ENCODE measurements at places on chromosomes 13 and 19. TPM values are rescaled to one million over a fixed set of nuclear protein-coding genes. Genes with fewer than 3 reads are reported as not detected.

The ZNF177 gene
- total RNA-seq, result 0.26 TPM

GRCh38 chr13:87123987-87124784 lies 547.0 kb upstream of the SLITRK5 start:
- DNase-seq, result no peak

DNA sequence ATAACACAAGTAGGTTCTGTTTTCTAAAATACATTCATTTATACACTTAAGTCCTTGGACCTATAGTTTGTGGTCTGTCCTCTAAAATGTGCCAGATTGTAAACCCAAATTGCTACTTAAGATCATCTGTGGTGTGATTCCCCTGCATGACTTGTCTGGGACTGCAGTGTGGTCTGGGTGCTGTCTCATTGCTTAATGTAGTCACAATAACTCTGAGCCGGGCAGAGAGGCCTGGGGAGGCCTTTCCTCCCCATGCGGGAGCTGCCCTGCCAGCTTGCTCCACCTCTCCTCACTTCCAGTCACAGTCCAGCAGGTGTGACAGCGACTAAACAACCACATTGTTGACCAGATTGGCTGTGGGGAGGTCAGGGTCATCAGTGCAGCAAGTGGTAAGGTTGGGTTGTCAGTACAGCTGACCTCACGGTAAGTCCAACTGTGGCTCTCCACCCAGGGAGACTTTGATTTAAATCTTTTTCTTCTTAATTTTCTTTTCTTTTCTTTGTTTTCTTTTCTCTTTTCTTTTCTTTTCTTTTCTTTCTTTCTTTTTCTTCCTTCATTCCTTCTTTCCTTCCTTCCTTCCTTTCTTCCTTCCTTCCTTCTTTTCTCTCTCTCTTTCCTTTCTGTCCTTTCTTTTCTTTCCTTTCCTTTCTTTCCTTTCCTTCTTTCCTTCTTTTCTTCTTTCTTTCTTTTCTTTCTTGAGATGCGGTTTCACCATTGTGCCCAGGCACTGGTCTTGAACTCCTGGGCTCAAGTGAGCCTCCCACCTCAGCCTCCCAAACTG lies 4.4 kb upstream of the TUBA3C start:
- no peak for DNase-seq

The C19orf53 gene
- 125 TPM for total RNA-seq

DNA sequence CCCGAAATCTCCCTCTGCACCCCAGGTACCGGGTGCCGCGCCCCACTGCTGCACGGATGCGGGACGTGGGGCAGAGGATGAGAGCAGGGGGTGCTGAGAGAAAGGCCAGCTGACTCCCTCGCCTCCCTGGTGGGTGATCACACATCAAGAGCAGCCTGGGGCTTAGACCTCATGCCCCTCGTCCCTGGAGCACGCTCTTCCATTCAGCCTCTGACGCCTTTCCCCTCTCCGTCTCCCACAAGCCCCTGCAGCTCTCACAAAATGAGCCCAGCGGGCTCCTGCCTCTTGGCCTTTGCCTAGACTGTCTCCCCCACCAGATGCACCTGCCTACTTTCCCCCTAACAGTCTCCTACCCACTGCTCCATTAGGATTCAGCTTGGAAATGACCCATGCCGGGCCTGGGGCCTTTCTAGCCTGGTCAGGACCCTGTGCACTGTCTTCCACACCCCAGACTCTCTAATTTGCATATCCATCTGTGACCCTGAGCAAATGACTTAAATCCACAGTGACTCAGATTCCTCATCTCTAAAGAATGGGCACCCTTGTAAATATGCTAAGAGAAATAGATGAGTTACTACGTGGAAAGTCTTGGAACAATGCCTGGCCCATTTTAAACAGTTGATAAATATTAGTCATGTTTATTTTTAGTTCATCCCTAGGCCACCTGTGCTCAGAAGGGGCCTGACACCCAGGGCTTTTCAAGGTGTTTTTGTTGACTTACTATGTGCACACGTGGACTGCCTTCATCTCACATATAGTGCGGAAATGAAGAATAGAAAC lies 582 bp upstream of the PTPRH start:
- DNase-seq, result no peak

GRCh38 chr13:24071423-24072075 lies 89.0 kb upstream of the SPATA13 start:
- no peak for DNase-seq

The ZNF738 gene
- 2.9 TPM for total RNA-seq

The PCSK4 gene
- 0.35 TPM for total RNA-seq

DNA sequence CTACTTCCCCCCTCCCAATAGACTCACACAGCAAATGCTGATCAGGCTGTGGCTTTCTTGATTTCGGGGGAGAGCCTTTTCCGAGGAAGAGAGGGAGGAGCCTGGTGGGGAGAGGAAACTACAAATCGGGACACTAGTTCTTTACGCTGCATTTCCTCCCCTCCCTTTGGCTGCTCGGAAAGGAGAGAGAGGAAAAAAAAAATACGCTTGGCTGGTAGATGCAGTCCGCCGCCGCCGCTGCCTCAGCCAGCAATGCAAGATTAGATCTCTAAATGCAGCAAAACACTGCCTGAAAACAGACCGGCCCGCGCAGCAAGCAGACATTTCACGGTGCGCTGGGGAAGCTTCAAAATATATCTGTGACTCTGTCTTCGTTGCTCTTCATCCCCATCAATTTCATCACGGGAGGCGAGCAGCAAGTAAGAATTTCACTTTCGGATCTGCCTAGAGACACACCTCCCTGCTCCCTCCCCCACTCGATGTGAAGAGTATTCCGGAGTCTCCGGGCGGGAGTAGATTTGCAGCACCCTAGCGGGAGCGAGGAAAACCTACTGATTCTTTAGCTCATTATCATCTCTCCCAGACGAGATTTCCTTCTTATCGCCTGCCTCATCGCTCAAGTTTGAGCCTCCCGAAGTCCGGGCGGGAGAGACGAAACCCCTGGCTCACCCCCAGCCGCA lies at the start of gene PCDH17:
PCDH17 (plus strand) TSS at position 149 of the 680 bp plus-strand sequence. CDS start 803 bp downstream, outside the sequence.
- DNase-seq, result no peak

The LILRB3 gene
- total RNA-seq, result 8.3 TPM
